ENCODE measurements at places on chromosomes 6 and 20.

- DNase-seq: no peak
Observed at GRCh38 chr6:51926125-51926524, 161.3 kb downstream of the PKHD1 start.

DNA sequence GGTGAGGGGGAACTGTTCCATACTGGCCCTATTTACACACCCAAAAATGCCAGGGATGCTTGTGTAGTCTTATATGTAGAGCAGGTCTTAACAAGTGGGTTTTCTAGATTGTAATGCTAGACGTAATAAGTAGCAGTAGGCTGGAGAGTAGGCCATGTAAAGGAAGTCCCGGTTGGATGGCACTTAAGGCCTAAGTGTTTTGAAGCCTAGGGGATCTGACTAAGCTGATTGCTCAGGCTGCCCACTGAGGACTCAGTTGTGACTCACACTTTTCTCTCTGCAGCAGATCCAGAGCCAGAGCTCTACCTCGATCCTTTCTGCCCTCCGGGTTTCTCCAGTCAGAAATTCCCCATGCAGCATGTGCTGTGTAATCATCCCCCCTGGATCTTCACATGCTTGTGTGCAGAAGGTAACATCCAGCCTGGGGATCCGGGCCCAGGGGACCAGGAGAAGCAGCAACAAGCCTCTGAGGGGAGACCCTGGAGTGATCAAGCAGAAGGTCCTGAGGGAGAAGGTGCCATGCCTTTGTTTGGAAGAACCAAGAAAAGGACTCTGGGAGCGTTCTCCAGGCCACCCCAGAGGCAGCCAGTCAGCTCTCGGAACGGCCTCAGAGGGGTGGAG, 26.6 kb downstream of the ZNF133 start:
- DNase-seq: peak; percentile 1

DNA sequence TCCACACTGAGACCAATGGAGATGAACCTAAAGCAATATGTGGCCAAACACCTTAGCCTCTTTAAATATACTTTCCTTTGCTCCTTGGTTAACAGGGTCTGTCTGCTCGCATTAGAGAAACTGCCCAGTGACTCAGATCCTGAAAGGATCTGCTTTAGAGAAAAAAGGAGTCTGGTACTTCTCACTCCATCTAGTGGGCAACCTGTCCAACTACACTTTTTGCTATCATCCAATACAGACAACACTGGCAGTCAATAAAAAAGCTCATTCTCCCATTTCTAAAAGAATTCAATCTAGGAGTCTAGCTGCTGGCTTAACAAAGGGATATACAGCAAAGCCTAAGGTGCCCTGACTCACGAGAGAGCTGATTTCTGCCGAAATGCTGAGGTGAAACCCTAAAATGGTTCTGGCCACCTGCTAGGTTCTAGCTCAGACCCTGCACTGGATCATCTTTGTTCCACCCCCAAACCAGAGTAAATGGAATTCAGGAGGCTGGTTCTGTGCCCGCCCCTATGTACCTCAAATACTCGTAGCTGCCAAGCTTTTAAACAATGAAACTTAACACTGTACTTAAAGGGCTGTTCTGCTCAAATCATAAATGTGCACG, 11.5 kb downstream of the GNL1 start:
- DNase-seq: peak; percentile 76

DNA sequence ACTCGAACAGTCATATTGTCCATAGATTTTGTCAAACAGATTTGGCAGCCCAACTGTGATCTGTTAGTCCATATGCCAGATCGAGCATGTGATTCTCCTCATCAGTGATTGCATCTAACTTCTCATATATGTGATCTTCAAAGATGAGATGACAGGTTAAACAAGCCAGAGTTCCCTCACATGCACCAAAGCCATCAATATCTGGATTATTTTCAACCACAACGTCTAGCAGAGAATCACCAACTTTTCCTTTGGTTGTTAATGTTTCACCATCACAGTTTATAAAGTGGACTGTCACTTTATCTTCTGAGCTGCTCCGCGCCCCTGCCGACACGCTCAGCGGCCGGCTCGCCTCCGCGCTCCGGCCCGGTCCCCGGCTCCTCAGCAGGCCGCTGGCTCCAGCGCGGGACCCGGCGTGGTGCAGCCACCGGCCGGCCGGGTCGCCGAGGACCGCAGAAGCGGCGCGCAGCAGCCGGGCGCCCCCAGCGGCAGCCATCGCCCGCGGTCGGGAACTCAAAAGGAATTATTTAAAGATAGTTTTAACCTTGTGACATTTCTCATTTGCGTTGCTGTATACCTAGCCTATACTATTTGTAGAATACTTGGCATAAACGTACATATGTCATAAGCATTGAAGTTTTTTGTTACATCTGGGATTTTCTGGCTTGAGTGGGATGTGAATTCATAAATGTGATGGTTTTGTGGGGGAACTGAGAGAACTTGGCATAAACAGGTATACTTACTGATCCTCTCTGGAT, 40.1 kb upstream of the DYNLRB1 start:
- peak; percentile 44 for DNase-seq

GRCh38 chr6:165987483-165988301, 180.0 kb downstream of the TBXT start:
- DNase-seq: peak; percentile 91

DNA sequence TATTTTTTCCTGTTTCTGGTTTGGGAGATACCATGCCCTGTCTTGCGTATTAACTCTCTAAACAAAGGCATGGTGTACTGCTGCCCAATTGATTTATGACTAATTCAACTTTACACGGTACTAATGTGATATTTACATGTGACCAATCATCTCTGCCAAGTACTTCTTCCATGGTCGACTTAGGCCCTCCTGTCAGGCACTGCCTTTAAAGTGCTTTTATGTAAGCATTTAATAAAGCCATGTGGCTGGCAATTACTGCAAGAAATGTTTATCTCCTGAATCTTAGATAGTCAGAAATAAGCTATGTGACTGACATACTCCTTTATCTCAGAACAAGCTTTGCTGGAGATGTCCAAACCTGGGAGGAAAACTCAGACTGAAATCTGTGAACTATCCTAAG, 323.4 kb downstream of the BTBD3 start:
- DNase-seq: no peak

Data from fibroblast of lung (primary cell).